ENCODE measurements at places on chromosomes 11 and 22.

DNA sequence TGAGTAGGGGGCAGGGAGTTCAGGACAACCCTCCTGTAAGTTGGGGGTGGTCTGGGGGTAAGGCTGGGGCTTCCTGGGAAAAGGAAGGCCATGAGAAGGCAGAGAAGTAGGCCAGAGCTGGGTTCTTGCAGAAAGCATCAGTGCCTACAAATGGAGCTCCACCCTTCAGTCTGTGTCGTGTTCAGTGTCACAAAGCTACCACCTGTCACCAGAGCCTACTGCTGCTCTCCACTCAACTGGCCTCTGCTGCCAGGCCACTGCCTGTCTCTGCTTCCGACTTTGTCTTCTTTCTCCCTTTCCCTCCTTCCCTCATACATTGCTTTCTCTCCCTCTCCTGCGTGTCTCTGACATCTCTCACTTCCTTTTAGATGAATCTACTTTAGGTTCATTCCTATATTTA, 3.4 kb upstream of the WBP2NL start:
- no peak for DNase-seq

DNA sequence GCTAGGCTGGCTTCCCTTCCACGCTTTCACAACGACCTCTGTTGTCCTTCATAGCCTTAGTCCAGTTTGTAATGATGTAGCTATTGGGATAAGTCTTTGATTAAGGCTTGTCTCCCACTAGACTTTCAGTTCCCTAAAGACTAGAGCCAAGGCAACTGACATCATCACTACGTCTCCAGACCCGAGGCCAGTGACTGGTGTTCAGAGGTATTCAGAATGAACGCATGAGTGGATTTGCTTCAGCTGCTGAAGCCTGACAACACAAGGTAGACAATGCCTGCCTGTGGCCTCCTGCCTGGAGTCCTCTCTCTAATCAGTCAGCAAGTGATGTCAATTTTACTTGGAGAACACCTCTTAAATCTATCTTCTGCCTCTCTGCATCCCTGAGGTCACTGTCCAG, 13.6 kb downstream of the EFCAB6 start:
- DNase-seq = no peak

- no peak for DNase-seq
These were observed 40.6 kb downstream of the CADM1 start for GRCh38 chr11:115463606-115464005.

DNA sequence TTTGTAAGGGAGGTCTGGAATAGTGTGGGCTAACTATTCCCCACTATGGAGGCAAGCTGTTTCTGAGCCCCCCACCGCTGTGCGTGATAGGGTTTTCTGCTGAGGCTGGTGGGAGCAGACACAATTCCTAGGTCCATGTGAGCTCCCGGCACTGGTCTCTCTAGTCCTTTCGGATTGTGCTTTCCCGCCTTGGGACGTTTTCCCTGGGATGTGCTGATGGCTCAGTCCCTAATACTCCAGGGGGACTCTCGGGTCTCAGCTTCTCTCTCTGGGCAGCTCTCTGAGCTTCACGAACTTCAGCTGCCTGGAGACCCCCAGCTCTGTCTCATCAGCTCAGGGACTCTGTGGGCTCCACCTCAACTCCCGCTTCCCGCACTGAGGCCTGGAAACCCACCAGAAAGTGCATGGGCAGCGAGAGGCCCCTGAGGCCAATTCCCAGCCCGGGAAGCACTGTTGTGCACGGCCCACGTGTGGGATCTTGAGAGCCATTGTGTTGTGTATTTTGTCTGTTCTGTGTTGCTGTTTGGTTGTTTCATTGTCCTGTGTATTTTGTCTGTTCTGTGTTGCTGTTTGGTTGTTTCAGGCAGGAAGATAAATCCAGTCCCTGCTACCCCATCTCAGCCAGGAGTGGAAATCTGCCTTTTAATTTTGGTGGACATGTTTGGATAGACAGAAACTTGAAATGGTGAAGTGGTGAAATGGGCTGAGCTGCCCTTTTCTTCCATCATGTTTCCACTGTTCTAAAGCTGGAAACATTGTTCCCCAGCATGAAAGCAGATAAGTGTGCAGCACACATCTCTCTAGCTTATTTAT, 12.7 kb upstream of the TNNT3 start:
- no peak for DNase-seq

GRCh38 chr11:22491555-22492225, 133.9 kb downstream of the FANCF start:
- no peak for DNase-seq
